ENCODE measurements at places on chromosomes 1 and 21.

GRCh38 chr1:217260676-217261075 is 370.2 kb downstream of the GPATCH2 start:
- DNase-seq: no peak

- DNase-seq: no peak
These were observed 1261.2 kb upstream of the B3GALT2 start for GRCh38 chr1:194447636-194448035.

DNA sequence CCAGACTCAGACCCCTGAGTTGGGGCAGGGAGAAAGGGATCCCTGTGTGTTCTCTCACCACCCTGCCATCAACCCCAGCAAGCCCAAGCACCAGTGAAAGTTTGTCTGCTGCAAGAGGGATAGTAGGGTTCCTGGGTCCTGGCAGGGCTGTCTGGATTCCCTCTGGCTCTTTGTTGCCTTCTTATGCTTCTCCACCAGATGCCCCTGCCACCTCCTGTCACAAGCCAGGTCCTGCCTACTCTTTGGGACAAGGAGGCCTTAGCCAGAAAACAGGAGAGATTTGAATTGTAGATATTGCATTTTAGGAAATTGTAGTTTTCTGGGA is 21.7 kb downstream of the UBE2T start:
- no peak for DNase-seq

DNA sequence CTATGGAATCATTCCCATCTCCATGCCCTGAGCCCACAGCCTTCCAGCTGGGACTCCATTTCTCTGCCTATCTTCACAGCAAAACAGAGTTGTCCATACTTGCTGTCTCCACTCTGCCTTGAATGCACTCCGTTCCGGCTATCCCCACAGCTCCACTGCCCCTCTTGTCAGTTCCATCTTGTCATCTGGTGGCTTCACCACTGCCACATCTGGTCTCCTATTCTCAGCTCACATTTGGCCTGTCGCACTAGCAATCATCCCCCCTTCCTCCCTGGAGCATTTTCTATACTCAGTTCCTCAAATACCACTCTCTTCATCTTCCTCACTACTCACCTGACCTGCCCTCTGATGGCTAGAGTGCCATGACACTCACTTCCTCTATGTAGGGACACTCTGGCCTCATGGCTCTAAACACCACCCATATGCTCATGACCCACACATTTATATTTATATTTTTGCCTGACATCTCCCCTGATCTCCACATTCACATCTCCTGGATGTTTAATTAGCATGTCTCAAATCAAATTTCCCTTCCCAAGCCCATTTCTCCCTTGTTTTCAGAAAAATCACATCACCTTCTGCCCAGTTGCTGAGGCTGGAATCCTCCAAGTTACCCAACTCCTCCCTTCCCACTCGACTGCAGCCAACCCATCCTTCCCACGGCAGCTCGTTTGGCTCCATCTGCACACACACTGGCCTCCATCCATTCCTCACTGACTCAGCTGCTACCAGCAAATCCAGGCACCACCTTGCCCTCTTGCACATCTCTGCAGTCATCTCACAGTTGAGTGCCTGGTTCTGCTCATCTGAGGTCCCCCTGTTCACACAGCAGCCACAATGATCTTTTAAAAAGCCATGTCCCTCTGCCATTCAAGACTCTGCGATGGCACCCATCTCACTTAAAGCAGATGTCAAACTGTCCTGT is 6.1 kb downstream of the ZNF692 start:
- DNase-seq: no peak

DNA sequence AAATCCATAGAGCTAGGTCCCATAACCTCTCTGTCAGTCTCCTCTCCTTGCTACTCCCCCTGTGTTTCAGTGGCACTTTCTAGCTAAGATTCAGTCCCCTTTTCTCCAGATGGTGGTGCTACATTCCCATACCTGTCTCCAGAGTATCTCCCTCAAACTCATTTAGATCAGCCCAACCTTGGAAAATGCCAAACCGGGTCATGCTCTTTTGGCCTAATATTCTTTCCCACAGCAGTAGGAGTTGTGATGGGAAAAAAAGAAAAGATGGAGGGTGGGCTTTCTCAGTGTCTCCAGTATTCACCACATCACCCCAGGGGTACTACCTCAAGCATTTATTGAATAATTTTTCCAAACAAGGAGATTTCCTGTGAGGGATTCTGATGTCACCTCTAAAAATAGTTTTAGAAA is 3.2 kb upstream of the RXFP4 start:
- peak; percentile 30 for DNase-seq

GRCh38 chr1:219954736-219955421 is 26.5 kb upstream of the SLC30A10 start:
- no peak for DNase-seq

DNA sequence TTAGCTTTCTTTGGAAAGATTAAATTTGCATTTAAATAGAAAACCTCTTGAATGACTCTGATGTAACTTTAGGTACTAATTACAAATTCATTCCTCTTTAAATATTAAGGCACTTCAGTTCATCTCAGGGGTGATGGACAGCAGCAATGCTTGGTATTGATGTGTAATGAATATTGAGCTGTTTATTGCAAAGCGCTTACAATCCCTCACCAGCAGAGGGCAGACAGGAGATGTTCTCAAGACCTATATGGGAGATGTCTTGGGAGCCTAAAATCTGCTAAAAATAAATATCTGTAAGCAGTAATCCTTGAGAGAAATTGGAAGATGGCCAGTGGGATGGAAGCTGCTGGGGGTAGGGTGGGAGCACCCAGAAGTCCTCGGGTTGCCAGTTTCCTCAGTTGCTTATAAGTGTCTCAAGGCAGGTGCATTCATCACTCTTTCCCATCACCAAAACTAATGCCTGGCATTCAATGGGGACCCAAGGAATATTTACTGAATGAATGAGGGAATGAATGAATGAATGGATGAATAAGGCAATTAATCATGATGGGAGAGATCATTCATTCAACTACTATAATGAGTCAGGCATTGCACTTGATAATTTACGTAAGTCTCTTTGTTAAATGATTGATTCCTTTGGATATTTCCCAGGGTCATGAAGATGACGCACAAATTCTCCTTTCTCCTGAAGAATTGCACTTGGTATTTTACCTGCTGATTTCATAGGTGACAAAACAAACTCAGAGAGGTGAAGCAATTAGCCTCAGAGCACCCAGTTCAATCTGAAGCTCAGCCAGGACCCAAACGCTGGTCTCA is 2.3 kb downstream of the KLHDC8A start:
- peak; percentile 53 for DNase-seq

DNA sequence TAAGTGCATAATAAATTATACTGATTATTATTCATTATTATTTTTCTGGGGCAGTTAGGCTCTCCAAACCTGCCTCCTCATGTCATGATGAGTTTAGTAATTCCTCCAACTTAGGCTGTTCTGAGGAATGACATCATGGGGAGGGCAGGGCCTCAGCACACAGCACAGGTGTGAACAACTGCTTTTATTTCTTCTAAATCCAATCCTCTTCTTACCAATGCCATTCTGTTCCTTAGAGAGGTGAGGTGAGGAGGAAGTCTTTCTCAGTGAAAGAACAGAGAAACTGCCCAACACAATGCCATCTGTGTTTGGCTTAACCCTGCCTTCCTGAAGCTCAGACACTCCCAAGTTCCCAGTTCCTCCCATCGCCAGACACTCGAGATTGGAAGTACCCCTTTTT is 45.4 kb upstream of the WASF2 start:
- DNase-seq: no peak

GRCh38 chr1:237269938-237270337 is 228.0 kb downstream of the RYR2 start:
- DNase-seq: no peak

- DNase-seq: no peak
These were observed 8.8 kb upstream of the ADAR start for GRCh38 chr1:154616659-154617345.

DNA sequence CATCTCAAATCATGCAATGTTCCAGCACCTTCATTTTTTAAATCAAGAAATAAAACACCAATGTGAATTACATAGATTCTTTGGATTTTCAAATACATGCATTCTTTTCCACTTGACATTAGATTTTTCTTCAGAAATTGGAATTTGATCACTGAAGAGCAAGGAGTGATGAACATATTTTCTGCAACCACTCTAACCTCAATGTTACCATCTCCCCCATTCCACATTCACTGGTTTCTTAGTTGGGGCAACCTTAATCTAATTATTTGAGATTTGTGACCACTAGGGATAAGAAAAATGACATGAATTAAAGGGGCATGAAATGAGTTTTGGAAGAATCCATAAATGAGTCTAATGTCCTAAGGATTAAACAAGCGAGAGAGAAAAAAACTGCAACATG is 168.7 kb upstream of the NR5A2 start:
- DNase-seq: no peak

DNA sequence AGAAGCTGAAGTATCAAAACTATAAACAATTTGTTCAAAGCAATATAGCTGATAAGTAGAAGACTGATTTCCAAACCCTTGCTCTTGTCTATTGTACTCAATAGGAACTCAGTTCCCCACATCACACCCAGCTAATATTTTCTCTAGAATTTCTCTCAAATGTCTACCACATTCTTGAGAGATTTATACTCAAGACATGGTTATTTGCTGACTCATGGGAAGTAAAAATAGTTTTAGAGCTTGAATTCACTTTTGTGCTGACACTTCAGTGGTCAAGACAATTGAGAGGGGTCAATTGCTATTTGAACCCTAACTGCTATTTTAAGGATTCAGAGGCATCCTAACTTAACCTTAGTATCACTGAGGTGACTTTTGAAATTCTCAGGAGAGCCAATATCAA is 99.0 kb downstream of the TNNI3K start:
- DNase-seq: no peak

DNA sequence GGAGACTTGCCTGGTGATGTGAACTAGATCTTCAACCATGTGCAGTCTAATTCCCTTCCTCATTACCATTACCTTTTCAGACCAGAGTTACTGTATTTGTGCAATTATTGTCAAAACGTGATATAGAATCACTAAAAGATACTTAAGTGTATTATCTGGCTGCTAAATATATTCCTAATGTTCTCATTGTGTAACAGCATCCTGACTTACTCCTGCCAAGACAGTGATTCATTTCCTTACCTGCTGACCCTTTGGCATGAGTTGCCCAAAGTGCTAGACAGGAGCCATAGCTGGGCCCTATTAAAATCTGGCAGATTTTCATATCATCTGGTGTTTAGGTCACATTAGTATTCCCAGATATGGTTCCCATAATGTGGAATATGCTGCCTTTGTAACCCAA is 598.3 kb upstream of the CAMK1G start:
- no peak for DNase-seq

GRCh38 chr1:6867729-6868659 is 82.7 kb downstream of the CAMTA1 start:
- no peak for DNase-seq

GRCh38 chr1:20429296-20429695 is 56.7 kb downstream of the CAMK2N1 start:
- no peak for DNase-seq

- DNase-seq: no peak
These were observed 20.2 kb downstream of the DESI2 start for GRCh38 chr1:244672946-244673682.

GRCh38 chr1:26921540-26922430 is at the start of gene NUDC:
Gene NUDC, plus strand, starts transcription at chr1:26921743. Its CDS starts 106 bp downstream, at chr1:26921849.
- DNase-seq: peak; percentile 93

GRCh38 chr1:154837034-154837671 is 32.9 kb downstream of the KCNN3 start:
- DNase-seq: no peak

- DNase-seq: no peak
These were observed 30.1 kb downstream of the ABCG1 start for GRCh38 chr21:42248783-42249597.

DNA sequence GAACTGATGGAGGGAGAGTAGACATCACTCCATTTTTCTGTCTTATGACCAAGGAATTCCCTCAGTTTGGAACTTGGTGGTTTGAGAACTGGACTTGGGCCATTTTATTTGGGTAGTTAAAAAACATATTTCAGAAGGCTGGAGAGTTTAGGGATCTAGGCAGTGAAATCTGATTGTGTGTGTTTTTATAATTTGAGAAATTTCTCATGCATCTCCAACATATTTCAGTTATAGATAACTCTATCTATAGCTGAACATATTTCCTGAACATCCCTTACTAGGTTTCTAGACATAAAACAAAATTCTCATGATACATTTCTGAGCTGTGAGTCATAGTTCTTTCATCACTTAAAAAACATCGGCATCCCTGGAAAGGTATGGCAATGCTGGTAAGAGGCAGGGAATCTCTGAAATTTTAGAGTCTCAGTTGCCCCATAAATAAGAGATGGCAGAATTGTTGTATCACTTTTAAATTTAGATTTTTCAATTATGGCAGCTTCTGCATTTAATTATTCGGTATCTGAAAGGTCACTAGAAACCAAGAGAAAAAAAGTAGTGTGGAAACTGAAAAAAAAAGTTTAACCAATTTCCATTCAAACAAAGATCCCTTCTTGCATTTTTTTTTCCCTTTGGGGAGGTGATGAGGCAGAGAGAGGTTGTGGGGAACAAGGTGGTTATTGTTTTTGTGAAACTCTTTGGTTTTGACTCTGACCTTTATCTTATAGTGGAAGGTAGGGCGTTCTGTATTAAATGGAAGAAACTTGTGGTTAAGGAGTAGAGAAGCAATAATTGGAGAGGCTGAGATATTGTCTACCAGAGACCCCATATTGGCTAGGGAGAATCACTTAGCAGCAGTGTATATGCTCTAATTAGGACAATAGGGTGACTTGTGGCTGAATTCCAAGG is 102.9 kb downstream of the FASLG start:
- no peak for DNase-seq

GRCh38 chr1:53968125-53968513 is 22.0 kb downstream of the LRRC42 start:
- no peak for DNase-seq

- peak; percentile 3 for DNase-seq
These were observed 91.7 kb downstream of the LIPI start for GRCh38 chr21:14119038-14119437.

DNA sequence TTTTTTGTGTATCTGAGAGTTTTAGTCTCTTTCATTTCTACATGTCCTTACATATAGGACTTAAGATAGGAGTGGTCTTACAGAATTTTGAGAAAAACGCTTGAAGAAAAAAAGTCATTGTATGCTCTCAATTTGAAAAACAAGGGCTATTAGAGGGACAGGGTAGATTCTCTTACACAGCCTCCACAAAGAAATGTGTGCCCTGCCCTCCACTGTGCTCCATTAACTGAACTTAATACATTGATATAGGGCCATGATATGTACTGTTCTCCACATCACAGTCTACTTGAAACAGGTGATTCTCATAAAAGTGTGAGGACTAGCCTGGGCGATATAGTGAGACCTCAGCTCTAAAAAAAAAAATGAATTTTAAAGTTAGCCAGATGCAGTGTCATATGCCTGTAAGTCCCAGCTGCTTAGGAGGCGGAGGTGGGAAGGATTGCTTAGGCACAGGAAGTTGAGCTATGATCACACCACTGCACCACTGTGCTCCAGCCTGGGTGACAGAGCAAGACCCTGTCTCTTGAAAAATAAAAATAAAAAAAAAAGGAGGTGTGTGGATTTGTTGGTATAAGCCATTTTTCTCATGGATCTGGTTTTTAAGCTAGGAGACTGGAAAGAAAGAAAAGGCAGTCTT is 77.0 kb downstream of the HMCN1 start:
- no peak for DNase-seq

Measured in LNCaP clone FGC (cell line).